Immature natural killer cell (primary cell): ENCODE measurements at places on chromosomes 12 and 14.

- DNase-seq = no peak
These were observed 4.4 kb upstream of the TDRD9 start for GRCh38 chr14:103923863-103924262.

DNA sequence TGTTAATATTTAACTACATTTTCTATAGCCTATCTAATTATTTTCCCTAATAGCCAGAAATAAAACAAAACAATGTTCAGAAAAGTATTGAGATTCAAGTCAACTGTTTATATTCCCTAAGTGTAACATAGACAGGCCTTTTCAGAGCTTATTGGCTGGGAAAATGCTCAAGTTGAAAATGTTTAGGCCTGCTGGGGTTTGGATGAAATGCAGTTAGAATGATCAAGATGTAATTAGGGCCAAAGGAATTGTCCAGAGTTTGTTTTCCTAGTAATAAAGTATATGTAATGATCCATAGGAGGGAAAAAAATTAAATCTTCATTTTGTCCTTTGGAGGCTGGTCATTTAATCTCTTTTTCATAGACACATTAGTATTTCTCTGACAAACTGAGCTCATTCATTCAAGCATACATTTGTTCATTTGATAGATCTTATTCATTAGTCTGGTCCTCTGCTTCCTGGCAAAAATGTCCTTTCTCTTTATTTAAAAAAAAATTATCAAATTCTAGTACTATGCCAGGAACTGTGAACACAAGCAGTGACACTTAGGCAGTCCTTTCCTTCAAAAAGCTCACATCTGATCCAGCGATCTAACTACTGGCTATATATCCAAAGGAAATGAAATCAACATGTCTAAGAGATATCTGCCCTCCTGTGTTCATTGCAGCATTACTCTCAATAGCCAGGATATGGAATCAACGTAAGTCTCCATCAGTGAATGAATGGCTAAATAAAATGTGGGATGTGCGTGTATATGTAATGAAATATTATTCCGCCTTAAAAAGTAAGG, 40.1 kb upstream of the NEDD1 start:
- DNase-seq = no peak

DNA sequence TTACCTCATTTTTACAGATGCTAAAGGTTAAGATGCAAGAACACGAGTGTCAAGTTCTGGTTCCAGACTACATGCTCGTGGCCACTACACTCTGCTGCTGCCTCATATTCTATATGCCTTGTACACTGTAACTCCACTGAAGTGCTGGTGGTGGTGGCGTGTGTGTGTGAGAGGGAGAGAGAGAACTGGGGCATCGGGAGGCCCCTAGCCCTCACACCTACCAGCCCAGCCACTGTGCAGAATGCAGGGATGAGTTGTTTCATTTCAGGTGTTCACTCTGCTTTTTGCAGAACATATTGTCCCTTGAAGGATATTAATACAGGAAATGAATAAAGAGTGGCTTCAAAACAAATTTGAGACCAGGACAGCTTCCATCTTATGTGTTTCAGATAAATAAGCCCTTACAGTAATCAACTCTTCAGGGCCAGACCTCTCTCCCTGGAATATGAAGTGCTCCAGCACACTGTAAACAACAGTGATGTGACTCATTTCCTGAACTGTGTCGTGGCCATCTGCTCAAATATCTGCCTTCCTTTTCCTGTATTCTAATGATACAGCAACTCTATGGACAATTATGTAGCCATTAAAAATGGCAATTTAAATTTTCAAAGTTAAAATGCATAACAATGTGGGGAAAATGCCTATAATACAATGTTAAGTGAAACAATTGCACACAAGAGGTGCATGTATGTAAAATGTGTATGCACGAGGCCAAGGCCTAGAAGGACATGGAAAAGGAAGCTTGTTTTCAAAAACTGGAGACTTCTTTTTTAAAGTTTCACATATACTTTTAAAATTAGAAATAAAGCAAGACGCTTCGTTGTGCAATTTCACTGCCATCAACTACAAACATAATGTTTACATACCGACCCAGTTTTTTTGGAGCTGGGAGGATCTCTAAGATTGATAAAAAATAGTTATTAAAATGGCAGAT, 215.4 kb downstream of the PELI2 start:
- no peak for DNase-seq

- DNase-seq = no peak
These were observed 134.7 kb downstream of the CALM1 start for GRCh38 chr14:90531497-90531896.

DNA sequence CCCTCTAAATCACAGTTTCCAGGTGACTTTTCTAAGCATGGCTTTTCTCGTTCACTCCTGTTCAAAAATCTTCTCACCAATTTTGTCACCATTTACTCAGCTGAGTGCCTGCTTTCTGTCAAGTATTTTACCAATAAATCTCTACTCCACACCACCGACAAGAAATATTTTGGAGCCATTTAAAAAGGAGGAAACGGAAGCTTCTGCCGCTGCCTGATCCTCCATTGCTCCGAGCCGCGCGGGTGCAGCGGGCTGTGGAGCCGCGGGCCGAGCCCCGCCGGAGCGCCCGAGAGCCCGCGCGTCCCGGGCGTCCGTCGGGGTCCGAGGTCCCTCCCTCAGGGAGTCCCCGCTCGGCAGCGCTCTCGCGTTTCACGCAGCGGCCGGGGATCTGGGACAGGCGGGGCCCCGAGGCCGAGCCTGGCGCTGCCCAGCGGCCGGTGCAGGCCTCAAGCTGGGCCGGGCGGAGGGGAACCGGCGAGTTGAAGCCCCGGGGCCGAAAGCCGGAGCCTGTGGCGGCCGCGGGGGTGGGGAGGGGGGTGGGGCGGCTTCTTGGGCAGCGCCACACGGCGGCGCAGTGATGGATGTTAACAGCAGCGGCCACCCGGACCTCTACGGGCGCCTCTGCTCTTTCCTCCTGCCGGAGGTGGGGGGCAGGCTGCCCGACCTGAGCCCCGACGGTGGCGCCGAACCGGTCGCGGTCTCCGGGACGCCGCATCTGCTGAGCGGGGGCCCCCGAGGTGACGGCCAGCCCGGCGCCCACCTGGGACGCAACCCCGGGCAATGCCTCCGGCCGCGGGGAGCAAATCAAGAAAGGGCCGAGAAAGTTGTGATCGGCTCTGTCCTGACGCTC, 1.1 kb upstream of the HEBP1 start:
- DNase-seq = peak; percentile 48

DNA sequence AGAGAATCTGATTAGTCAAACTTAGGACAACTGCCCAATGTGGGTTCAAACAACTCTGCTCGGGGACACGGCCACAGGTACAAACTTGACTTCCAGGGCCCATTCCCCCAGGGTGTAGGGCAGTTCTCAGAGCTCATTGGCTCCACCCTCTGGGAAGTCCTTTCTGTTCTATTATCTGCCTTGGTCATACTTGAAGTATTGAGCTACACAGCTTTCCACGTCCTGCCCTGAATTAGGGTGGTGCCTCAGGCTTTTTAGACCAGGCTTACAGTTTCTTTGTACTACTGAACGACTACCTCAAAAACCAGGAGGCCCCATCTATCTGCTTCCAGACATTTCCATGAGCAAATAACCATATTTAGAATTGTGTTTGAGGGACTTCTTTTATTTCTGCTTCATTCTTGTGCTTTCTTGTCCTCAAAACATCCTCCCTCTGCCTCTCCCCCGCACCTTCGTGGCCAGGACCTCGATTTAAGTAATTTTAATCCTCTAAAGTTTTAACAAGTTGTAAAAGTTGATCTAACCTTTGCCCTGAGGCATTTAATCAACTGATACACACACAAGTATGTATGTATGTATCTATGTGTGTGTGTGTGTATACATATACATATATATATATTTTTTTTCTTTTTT, 281.7 kb upstream of the AMIGO2 start:
- DNase-seq = peak; percentile 39
